Left ventricle myocardium inferior (tissue), 1 donor: ENCODE measurements at places on chromosomes 2 and 18.

DNA sequence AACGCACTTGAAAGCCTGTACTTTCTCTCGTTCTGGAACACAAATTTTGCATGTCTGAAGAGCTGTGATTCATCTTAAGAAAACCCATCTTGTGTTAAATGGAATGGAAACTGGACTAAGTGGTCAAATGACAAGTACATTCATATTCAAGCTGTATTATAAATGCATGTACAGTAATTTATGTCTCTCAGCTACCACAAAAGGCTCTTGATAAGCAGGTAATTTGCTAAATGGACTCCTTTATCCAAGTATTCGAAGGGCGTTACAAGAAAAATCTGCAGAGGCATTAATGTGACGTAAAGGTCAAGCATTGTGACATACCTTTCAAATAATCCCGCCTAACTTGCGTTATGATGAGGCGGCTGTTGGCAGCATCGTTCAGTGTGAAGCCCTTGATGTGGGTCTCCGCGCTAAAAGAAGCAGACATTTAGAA lies 66.6 kb downstream of the ABCG8 start:
- no peaks in the 10 kb centered on the region for H3K4me1 ChIP-seq
- no peak for DNase-seq
- no peak overlapping the region for H3K27ac ChIP-seq
- no peak overlapping the region for H3K4me3 ChIP-seq
- peaks cover 58% of the 10 kb centered on the region for H3K36me3 ChIP-seq

DNA sequence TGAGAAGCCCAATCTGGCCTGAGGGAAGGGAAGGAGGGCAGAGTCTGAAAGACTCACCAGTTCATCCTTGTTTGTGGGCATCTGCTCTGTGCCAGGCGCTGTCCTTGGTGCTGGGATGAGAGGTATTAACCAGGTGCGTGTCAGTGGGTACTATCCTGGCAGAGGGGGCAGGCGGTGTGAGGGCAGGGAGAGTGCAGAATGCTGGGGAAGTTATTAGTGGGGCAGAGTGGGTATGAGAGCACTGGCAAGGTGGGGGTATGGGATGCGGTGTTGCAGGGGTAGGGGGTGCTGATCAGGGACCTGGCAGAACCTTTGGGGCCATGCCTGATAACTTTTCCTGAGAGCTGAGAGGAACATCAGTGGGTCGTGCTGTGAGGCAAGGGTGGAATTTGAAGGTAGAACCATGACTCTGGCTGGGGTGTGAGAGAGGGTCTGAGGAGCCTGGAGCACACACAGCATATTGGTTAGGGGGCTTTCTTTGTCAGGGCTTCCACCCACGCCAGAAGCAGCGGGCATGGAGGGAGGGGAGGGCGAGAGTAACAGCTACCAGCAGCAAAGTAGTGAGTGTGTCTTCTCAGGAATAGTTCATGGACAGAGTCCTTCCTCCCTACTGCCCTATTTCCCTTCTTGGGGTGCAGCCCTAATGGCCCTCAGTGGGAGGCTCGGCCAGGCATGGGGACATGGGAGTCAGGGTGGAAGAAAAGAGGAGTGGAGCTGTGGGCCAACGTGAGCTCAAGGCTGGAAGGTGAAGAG lies 290.7 kb downstream of the CYP26B1 start:
- H3K27ac ChIP-seq = no peak overlapping the region
- DNase-seq = no peak
- no peak overlapping the region for H3K4me3 ChIP-seq
- peaks cover 32% of the 10 kb centered on the region for H3K27me3 ChIP-seq
- H3K4me1 ChIP-seq = peaks cover 10% of the 10 kb centered on the region
- H3K36me3 ChIP-seq = no peaks in the 10 kb centered on the region

DNA sequence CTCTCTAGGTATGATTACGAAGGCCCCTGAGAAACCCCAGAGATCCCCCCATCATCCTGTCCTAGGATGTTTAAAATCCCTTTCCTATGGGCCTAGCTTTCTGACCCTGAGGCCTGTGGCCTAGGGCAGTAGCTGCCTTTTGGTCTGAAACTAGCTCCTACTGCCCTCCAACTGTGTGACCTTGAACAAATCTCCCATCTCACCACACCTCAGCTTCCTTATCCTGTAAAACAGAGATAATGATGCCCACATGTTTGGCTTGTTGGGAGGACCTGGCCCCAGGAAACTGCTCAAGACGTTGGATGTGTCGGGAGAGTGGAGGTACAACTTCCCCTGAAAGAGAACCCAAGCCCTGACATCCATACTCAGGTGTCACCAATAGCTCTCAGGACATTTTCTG lies 213.2 kb downstream of the SMAD2 start:
- H3K27ac ChIP-seq = no peak overlapping the region
- H3K4me1 ChIP-seq = no peaks in the 10 kb centered on the region
- peaks cover 36% of the 10 kb centered on the region for H3K27me3 ChIP-seq
- no peaks in the 10 kb centered on the region for H3K36me3 ChIP-seq

GRCh38 chr2:88187927-88188326 lies 17.8 kb downstream of the THNSL2 start:
- H3K4me3 ChIP-seq = no peak overlapping the region
- H3K27me3 ChIP-seq = no peaks in the 10 kb centered on the region
- H3K4me1 ChIP-seq = no peaks in the 10 kb centered on the region
- no peak for DNase-seq
- peaks cover 12% of the 10 kb centered on the region for H3K36me3 ChIP-seq
- H3K27ac ChIP-seq = no peak overlapping the region

DNA sequence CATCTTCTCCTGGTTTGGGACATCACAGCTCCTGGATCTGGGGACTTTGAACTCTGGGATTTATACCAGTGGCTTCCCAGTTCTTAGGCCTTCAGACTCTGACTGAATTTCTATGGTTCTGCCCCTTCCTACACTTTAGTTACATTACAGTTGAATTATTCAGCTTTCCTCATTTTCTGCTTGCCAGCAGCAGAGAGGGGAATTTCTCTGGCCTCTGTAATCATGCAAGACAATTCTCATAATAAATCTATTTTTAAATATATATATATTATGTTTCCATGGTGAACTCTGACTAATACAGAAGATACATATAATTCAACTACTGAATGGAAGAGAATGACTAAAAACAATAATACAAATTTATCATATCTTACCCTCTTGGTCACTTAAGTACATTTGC lies 1478.6 kb upstream of the ACVR2A start:
- H3K36me3 ChIP-seq = no peaks in the 10 kb centered on the region
- H3K4me1 ChIP-seq = no peaks in the 10 kb centered on the region
- no peak overlapping the region for H3K27ac ChIP-seq
- no peaks in the 10 kb centered on the region for H3K27me3 ChIP-seq
- DNase-seq = no peak
- H3K4me3 ChIP-seq = no peak overlapping the region

DNA sequence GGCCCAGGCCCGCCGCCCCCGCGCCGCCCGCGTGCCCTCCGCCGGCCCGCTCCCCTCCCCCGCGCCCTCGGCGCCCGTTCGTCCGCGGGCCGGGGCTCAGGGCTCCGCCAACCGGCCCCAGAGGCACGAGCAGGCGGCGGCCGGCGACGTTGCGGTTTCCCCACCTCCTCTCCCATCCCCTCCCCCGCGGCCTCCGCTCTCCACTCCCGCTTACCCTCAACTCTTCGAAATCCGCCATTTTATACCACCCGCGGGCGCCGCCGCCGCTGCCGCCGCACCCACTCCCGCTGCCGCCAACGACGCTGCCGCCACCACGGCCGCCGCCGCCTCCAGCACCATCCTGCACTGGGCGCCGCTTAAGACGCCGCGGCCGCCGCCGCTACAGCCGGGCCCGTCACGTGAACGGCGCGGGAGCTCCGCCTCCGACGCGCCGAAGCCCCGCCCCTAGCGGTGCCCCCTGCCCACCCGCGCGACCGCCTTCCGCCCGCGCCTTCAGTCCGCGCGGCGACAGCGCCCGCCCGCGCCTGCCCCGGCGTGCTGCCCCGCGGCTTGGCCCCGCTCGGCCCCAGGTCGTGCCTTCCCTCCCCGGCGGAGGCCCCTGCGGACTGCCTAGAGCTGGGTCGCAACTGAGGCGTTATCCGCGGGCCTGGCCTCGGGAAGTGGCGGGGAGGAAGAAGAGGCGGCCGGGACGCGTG lies at the start of the genes KATNAL2 and PIAS2:
Gene KATNAL2, plus strand, starts transcription at position 495 of the 695 bp plus-strand sequence. CDS start 29,271 bp downstream, outside the sequence.
Gene PIAS2, minus strand, starts transcription at position 400 of the 695 bp plus-strand sequence. Its CDS starts 162 bp downstream, at position 238.
- peaks cover 40% of the 10 kb centered on the region for H3K4me1 ChIP-seq
- no peaks in the 10 kb centered on the region for H3K36me3 ChIP-seq
- peak within 1 kb of the TSS; percentile 92 for H3K27ac ChIP-seq
- DNase-seq = peak; percentile 80
- no peaks in the 10 kb centered on the region for H3K27me3 ChIP-seq
- peak within 1 kb of the TSS; percentile 81 for H3K4me3 ChIP-seq

DNA sequence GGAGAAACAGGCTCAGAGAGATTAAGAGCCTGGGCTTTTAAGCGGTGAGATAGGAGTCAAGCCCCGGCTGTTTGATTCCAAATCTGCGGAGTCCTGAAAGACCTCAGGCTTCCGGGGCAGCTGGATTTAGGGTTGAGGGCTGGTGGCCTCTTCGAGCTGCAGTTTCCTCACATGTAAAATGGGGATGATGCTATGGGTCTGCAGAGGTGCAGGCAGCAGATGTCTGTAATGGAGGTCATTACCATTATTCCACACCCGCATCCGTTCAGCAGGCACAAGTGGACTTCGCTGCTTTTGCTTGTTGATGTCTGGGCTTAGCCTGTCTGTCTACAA lies 175.6 kb upstream of the HS6ST1 start:
- H3K4me1 ChIP-seq = peaks cover 27% of the 10 kb centered on the region
- no peaks in the 10 kb centered on the region for H3K36me3 ChIP-seq
- peaks cover 10% of the 10 kb centered on the region for H3K27me3 ChIP-seq
- no peak for DNase-seq
- H3K4me3 ChIP-seq = no peak overlapping the region

GRCh38 chr2:126881591-126881990 lies 17.1 kb upstream of the TEX51 start:
- peaks cover 9% of the 10 kb centered on the region for H3K4me1 ChIP-seq
- peaks cover 55% of the 10 kb centered on the region for H3K27me3 ChIP-seq
- no peaks in the 10 kb centered on the region for H3K36me3 ChIP-seq
- no peak for DNase-seq
- no peak overlapping the region for H3K27ac ChIP-seq

GRCh38 chr2:131584940-131585339 lies 57.3 kb downstream of the CCDC74A start:
- H3K27me3 ChIP-seq = peaks cover 13% of the 10 kb centered on the region
- DNase-seq = no peak
- H3K4me1 ChIP-seq = no peaks in the 10 kb centered on the region
- H3K36me3 ChIP-seq = no peaks in the 10 kb centered on the region

DNA sequence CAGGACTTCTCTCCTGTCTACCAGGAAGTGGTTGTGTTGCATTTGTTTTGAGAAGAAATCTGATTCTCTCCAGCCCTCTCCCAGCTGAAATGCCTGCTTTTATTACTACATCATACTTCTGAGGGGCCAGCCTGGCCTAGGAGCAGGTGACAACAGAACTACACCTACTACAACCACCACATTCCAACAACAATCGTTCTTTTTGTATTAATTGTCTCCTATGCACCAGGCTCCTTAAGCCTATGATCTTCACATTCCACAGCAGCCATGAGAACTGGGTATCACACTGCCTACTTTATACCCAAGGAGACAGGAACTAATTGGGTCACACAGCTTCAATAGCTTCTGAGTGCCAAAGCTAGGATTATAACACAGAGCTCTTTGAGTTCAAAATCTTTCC lies 167.7 kb downstream of the TDRD15 start:
- no peaks in the 10 kb centered on the region for H3K36me3 ChIP-seq
- peaks cover 27% of the 10 kb centered on the region for H3K4me1 ChIP-seq
- no peak overlapping the region for H3K4me3 ChIP-seq
- no peak overlapping the region for H3K27ac ChIP-seq

GRCh38 chr2:175755169-175755568 lies 246.9 kb downstream of the LNPK start:
- H3K4me3 ChIP-seq = no peak overlapping the region
- H3K4me1 ChIP-seq = no peaks in the 10 kb centered on the region
- no peak overlapping the region for H3K27ac ChIP-seq
- H3K27me3 ChIP-seq = no peaks in the 10 kb centered on the region

- H3K27me3 ChIP-seq = peaks cover 46% of the 10 kb centered on the region
- H3K36me3 ChIP-seq = no peaks in the 10 kb centered on the region
- no peaks in the 10 kb centered on the region for H3K4me1 ChIP-seq
- no peak overlapping the region for H3K4me3 ChIP-seq
Observed at GRCh38 chr18:23062011-23062410, 73.3 kb upstream of the CABLES1 start.

GRCh38 chr2:2799151-2799697 lies 468.1 kb upstream of the MYT1L start:
- peaks cover 6% of the 10 kb centered on the region for H3K27me3 ChIP-seq
- no peak for DNase-seq
- no peak overlapping the region for H3K27ac ChIP-seq

DNA sequence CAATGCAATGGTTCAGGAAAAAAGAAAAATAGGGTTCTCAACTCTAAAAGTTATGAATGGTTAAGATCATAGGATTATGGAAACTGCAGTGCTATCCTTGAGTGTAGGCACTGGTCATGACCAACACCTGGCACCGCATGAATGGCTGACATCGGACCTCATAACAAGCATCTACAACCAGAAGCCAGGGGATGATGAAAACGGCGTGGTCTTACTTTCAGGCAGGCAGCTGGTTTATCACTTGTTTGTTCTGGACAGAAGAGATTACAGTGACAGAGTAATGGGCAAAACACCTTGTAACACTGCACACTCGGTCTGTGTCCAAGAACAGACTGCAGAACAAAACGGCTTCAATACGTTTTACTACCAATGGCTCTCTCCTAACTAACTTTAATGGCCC lies 132.8 kb downstream of the STK39 start:
- no peak overlapping the region for H3K4me3 ChIP-seq
- H3K36me3 ChIP-seq = no peaks in the 10 kb centered on the region
- H3K27ac ChIP-seq = peak overlapping the region; percentile 16
- H3K27me3 ChIP-seq = no peaks in the 10 kb centered on the region
- DNase-seq = no peak
- peaks cover 23% of the 10 kb centered on the region for H3K4me1 ChIP-seq

DNA sequence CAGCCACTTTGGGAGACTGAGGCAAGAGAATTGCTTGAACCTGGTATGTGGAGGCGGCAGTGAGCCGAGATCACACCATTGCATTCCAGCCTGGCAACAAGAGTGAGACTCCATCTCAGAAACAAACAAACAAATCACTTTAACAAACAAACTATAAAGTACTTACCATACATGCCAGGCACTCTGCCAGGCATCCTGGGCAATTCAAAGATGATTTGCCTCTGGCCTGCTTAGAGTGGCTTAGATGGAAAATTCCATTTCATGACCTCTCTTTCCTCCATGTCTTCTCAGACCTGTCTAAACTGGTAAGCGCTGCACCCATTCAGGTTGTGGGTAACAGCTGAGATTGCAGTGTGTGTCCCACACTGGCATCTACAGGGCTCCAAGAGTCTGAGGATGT lies 273.2 kb downstream of the BCL2 start:
- peaks cover 36% of the 10 kb centered on the region for H3K27me3 ChIP-seq
- no peak overlapping the region for H3K27ac ChIP-seq
- no peak for DNase-seq
- no peak overlapping the region for H3K4me3 ChIP-seq
- H3K4me1 ChIP-seq = peaks cover under 1% of the 10 kb centered on the region

DNA sequence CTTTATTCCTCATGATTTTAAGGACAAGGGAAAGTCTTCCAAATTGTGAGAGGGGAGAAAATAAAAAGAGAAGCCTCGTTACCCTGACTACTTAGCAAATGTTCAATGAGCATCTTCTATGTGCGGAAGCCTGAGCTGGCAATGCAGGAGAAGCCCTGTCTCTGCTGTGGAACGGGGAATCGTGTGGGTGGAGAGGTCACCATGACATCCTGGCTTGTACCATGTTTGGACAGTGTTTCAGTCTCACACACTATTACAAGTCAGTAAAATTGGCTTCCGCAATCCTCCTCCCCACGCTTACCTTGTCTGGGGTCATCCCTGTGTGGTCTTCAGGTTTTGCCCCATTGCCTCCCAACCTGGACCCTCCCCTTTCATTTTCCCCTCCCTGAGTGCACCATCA lies 65.0 kb upstream of the PPM1B start:
- H3K36me3 ChIP-seq = no peaks in the 10 kb centered on the region
- no peak for DNase-seq
- H3K27me3 ChIP-seq = no peaks in the 10 kb centered on the region
- H3K4me1 ChIP-seq = peaks cover 10% of the 10 kb centered on the region
